ENCODE measurements at places on chromosomes 3 and 15.

- no peak overlapping the region for H3K4me3 ChIP-seq
- no peaks in the 10 kb centered on the region for H3K4me1 ChIP-seq
- no peaks in the 10 kb centered on the region for H3K27me3 ChIP-seq
- no peaks in the 10 kb centered on the region for H3K36me3 ChIP-seq
- H3K27ac ChIP-seq = no peak overlapping the region
These were observed 35.7 kb downstream of the CCDC80 start for GRCh38 chr3:112605285-112605684.

GRCh38 chr15:62404194-62404985 lies 239.3 kb upstream of the C2CD4B start:
- H3K4me1 ChIP-seq = peaks cover 7% of the 10 kb centered on the region
- no peak for DNase-seq
- no peak overlapping the region for H3K4me3 ChIP-seq
- no peaks in the 10 kb centered on the region for H3K36me3 ChIP-seq

DNA sequence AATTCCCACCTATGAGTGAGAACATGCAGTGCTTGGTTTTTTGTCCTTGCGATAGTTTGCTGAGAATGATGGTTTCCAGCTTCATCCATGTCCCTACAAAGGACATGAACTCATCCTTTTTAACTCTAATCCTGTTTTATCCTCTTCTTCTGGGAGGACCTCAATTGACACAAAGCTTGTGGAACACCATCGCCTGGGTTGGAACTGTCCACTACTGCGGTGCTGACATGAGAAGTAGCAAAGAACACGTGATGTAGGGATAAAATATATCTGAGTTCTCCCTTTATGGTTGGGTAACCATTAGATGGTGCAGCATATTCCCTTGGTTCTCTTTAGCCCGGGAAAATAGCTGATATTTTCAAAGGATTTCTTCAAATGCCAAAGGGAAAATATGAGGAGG lies 105.3 kb upstream of the TOPAZ1 start:
- H3K36me3 ChIP-seq = no peaks in the 10 kb centered on the region
- H3K4me1 ChIP-seq = no peaks in the 10 kb centered on the region
- H3K4me3 ChIP-seq = no peak overlapping the region
- DNase-seq = no peak
- no peak overlapping the region for H3K27ac ChIP-seq
- H3K27me3 ChIP-seq = no peaks in the 10 kb centered on the region

DNA sequence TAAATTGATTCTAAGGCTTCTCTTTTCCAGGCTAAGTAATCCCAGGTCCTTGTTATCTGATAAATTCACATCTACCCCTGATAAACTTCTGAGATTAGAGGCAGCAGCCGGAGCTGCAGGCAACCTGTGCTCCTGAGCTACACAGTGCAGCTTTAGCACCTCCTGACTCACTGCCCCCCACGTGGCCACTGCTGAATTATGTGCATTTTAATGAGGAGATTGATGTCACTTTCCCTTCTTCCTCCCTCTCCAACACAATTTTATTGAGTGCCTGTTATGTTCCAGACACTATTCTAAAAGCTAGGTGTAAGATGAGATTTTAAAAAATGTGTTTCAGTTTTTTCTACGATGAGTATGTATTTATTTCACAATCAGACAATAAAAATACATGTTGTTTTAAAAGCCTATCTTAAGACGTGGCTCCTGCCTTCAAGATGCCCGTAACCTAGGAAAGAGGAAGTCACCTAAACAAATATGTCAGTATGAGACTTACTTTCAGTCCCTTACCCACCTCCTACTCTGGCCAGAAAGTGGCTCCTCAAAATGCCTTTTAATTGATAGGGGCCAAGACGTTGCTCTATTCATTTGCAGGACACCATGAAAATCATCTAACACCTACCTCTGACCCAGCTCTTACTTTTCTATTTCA lies 161.5 kb upstream of the PFN2 start:
- no peak overlapping the region for H3K4me3 ChIP-seq
- no peak overlapping the region for H3K27ac ChIP-seq
- no peaks in the 10 kb centered on the region for H3K4me1 ChIP-seq
- DNase-seq = no peak
- no peaks in the 10 kb centered on the region for H3K36me3 ChIP-seq
- H3K27me3 ChIP-seq = no peaks in the 10 kb centered on the region

- H3K27me3 ChIP-seq = no peaks in the 10 kb centered on the region
- H3K36me3 ChIP-seq = no peaks in the 10 kb centered on the region
- peaks cover 22% of the 10 kb centered on the region for H3K4me1 ChIP-seq
- DNase-seq = no peak
These were observed 87.7 kb upstream of the KLF13 start for GRCh38 chr15:31238906-31239305.

DNA sequence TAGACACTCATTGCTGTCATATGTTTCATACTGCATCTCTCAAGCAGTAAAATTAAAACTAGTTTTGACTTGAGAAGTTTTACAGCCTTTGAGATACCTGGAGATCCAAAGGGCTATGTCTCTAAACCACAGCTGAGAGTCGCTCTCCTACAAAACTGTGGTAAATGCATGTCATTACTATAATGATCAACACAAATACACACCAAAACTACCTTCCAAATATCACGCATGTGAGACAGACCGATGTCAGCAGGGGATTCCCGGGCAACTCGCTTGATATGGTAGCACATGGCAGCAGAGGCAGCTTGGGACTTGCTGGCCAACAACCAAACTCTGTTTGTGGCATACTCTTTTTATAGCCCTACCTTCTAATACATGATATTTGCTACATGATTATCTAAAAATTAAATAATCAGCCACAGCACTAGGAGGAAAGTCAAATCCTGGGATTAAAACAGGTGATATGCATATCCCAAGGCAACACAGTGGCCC lies 56.3 kb downstream of the PDZRN3 start:
- DNase-seq = no peak
- H3K27me3 ChIP-seq = no peaks in the 10 kb centered on the region
- H3K27ac ChIP-seq = no peak overlapping the region
- no peak overlapping the region for H3K4me3 ChIP-seq
- no peaks in the 10 kb centered on the region for H3K4me1 ChIP-seq
- no peaks in the 10 kb centered on the region for H3K36me3 ChIP-seq

DNA sequence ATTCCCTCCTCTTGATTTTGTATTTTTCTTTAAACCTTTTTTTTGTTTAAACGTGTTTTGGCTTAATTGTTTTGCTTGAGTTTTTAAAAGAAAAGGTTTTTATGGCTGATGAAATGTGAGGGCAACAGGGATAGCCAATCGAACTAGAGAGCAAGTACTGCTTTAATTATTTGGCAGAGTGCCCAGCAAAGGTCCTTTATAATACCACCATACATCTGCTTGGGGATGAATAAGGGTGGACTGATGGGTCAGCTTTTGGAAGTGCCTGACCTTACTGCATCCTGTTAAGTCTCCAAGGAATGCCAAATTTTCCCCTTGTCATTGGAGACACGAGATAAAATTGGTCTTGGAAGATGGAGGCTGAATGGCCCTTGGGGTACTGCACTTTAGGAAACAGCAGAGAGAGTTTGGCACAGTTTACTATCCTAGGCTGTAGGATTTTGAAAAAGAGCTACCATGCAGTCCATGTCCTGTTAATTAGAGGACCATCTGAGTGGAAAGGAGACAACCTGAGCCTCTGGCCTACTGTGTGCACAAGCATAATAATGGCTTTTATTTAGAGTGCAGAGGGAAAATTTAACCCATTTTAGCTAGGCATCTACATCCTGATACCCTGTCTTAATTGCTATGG lies 19.8 kb upstream of the MTHFS start:
- H3K27ac ChIP-seq = no peak overlapping the region
- no peaks in the 10 kb centered on the region for H3K4me1 ChIP-seq
- no peak overlapping the region for H3K4me3 ChIP-seq

- no peak for DNase-seq
- no peaks in the 10 kb centered on the region for H3K36me3 ChIP-seq
- no peak overlapping the region for H3K27ac ChIP-seq
These were observed 399.9 kb downstream of the SQOR start for GRCh38 chr15:46034755-46035154.

GRCh38 chr3:154464440-154465190 lies 34.6 kb upstream of the GPR149 start:
- DNase-seq = no peak
- no peak overlapping the region for H3K4me3 ChIP-seq
- H3K36me3 ChIP-seq = no peaks in the 10 kb centered on the region
- no peak overlapping the region for H3K27ac ChIP-seq

DNA sequence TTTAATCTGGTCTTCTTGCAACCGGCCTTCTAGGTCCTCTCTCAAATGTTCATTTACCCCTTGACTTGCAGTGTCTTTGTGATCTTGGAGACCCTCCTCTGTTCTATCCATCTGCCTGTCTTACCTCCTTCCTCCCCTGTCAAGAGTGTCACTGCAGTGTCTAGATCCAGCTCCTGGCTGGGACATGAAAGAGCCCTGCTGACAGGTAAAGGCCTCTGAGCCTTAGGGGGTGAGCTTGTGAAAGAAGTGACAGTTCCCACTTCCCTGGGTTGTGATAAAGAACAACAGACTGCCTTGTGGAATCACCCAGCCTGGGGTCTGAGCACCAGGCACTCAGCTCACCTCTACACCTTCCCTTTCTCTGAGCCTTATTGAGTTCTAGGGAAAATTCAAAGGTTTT lies 68.0 kb downstream of the CDC25A start:
- H3K27me3 ChIP-seq = no peaks in the 10 kb centered on the region
- H3K4me3 ChIP-seq = no peak overlapping the region
- peaks cover 6% of the 10 kb centered on the region for H3K4me1 ChIP-seq
- DNase-seq = no peak
- no peak overlapping the region for H3K27ac ChIP-seq

DNA sequence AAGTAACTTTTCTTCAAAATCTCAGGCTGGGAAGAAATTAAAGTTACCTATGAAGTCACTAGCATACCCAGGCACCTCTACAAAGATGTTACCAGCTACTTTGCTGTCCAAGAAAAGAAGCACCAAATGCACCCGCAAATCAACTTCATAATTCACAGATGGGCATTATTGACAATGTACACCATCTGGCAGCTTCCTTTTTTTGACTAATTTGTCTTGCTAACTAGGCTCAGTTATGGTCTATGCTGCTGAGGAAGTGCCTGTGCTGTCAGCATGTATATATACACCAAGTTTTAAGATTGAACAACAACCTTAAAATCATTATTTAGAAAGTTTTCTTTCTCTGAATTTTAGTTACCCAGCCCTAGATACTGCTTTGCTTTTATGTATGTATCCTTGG lies 93.8 kb downstream of the NSUN3 start:
- no peak overlapping the region for H3K4me3 ChIP-seq
- no peaks in the 10 kb centered on the region for H3K27me3 ChIP-seq
- no peaks in the 10 kb centered on the region for H3K4me1 ChIP-seq
- no peaks in the 10 kb centered on the region for H3K36me3 ChIP-seq
- no peak for DNase-seq

GRCh38 chr3:195914648-195915473 lies 6.5 kb upstream of the TNK2 start:
- no peak overlapping the region for H3K4me3 ChIP-seq
- no peak for DNase-seq
- no peaks in the 10 kb centered on the region for H3K36me3 ChIP-seq
- H3K27ac ChIP-seq = peak overlapping the region; percentile 72

GRCh38 chr15:82894971-82895520 lies 57.5 kb downstream of the HOMER2 start:
- no peaks in the 10 kb centered on the region for H3K36me3 ChIP-seq
- no peaks in the 10 kb centered on the region for H3K27me3 ChIP-seq
- no peak for DNase-seq

DNA sequence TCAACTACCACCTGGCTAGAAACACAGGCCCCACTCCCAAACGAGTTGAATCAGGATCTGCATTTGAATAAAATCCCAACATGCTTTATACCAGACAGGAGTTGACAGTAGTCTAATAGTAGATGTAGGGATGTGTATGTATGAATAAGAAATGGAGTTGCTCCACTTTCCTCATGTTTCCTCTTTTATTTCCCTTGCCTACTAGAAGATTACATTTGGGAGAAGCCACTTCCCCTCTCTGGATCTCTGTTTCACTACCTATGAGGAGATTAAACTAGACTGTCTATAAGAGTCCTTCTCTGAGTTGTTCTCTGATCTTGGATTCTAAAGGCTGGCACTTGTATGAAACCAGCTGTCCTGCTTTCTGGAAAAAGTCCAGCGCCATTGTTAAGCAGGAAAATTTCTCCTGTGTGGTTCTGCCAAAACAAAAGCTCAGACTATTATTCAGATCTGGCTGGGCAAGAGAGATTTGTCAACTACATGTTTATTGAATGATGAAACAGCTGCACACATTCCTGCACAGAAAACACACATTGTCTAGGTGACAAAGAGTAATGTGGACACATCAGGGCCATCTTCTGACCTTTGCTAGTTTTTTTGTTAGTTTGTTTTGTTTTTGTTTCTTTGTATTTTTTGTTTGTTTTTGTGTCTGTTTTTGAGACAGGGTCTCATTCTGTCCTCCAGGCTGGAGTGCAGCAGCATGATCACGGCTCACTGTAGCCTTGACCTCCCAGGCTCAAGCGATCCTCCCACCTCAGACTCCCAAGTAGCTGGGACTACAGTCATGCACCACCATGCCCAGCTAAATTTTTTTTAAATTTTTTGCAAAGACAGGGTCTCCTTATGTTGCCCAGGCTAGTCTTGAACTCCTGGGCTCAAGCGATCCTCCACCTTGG lies 29.9 kb downstream of the ACP3 start:
- no peaks in the 10 kb centered on the region for H3K27me3 ChIP-seq
- H3K4me1 ChIP-seq = peaks cover 11% of the 10 kb centered on the region
- H3K36me3 ChIP-seq = no peaks in the 10 kb centered on the region
- no peak overlapping the region for H3K27ac ChIP-seq
- DNase-seq = no peak
- no peak overlapping the region for H3K4me3 ChIP-seq

DNA sequence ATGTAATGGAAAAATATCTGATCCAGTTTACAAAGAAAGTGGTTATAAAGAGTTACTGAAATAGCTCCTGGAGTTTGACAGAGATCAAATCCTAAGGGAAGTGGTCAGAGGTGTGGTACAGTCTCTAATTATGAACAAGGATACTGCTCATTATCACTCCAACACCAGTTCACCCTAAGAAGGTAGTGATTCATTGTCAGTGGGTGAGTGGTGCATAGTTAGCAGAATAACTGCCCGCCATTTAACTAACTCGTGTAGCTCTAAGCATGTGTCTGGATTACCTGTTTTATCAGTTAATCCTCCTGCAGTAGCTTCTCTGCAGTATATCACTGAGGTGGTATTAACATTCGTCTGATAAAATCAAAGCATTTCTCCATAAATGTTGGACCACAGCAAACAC lies 700.1 kb downstream of the NLGN1 start:
- no peaks in the 10 kb centered on the region for H3K4me1 ChIP-seq
- H3K27ac ChIP-seq = no peak overlapping the region
- no peak for DNase-seq
- H3K27me3 ChIP-seq = no peaks in the 10 kb centered on the region
- H3K36me3 ChIP-seq = no peaks in the 10 kb centered on the region

Measured in upper lobe of left lung (tissue), 6 donors.